Iris pigment epithelial cell (primary cell): ENCODE measurements at places on chromosomes 6 and 20.

- DNase-seq: no peak
Measured at GRCh38 chr20:7933346-7933745, 6.9 kb downstream of the HAO1 start.

DNA sequence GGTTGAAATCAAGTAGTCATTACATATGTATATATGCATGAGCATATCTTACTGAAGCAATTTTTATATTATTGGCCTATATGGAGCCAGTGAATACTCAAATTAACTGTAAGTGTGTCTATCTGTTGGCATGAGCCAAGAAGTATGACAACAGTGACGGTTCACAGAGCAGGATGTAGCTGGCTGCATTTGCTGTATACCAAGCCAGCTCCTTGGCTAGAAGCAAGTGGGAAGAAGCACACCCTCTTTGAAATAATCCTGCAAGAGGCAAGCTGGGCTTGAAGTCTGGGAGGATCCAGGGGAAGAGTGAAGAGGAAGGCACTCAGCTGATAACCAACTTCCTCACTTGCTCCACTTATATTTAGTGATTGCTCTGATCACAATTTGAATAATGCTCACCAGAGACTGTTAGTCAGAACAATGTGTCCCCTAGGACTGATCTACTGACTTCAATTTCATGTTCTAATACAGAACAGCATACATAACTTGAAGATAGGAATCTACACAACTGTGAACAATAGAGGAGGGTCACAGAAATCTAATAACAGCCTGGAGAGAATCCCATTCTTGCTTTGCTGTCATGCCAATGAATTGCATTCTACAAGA lies 497.3 kb downstream of the PRKN start:
- no peak for DNase-seq

GRCh38 chr20:32484225-32484957 lies 100.7 kb downstream of the NOL4L start:
- DNase-seq: no peak

GRCh38 chr6:98831057-98831958 lies 3.1 kb upstream of the POU3F2 start:
- no peak for DNase-seq

- no peak for DNase-seq
Measured at GRCh38 chr6:36135053-36135731, 4.9 kb downstream of the MAPK13 start.

- no peak for DNase-seq
Measured at GRCh38 chr6:77650098-77650663, 2.7 kb upstream of the MEI4 start.

- DNase-seq: peak; percentile 100
Measured at GRCh38 chr6:133551847-133552341, 310.7 kb downstream of the EYA4 start.

GRCh38 chr20:14488756-14489479 lies 151.5 kb upstream of the FLRT3 start:
- DNase-seq: no peak
